Stimulated activated CD8-positive, alpha-beta memory T cell treated with anti-CD3 and anti-CD28 coated beads, Interleukin-7, amount 100 ng/mL, for 24 hours (primary cell): ENCODE measurements at places on chromosomes 16 and 17.

DNA sequence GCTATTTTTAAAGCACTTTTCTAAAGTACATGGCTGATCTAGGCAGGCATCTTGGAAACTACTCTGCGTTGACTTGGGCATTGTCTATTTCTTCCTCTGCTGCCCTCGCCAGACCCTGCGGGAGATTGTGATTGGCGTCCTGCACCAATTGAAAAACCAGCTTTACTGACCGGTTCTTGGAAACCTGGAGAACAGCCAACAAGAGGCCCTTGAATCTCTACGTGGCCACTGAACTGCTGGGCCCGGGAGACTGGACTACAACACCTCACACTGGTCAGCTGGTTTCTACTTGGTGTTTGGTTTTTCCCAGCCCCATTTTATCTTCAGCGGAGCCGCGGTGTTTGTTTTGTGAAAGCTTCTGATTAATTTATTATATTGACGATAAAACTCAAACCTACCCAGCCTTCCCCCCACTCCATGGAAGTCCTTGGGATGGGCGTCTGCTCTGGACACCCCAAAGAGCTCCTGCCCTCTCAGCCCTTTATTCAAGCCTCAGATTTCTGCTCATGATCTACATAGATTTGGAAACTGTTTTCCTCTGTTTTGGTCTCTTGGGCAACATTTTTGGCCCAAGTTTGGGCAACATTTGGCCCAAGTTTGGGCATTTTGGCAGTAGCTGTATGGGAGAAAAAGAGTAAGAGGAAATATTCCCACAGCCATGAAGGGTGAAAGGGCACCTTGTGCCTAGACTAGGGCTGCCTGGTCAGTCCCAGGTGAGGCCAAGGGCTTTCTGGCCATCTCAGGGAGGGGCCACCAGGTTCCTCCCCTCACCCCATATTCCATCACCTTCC is 4.7 kb downstream of the MLX start:
- DNase-seq: no peak

DNA sequence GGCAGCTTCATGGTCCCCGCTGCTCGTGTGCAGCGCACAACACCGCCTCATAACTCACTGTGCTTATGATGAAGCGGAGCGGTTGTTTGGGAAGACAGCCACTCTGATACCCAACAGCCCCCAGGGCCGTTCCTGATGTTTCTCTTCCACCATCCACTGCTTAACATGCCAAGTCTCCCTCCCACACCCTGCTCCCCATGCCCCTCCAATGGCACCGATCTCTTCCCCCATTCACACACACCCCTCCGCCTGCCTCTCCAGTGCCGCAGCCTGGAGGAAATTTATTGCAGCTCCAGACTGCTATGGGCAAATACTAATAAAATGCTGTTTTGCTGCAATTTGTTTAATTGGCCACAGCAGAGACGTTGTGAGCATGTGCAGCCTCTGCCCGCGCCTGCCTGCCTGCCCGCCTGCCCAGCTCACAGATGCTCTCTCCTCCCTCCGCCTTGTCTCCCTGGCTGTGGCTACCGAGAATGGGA is 80.3 kb upstream of the LHX1 start:
- no peak for DNase-seq

- DNase-seq: no peak
Measured at GRCh38 chr16:4775005-4775404, 8.0 kb upstream of the ZNF500 start.

DNA sequence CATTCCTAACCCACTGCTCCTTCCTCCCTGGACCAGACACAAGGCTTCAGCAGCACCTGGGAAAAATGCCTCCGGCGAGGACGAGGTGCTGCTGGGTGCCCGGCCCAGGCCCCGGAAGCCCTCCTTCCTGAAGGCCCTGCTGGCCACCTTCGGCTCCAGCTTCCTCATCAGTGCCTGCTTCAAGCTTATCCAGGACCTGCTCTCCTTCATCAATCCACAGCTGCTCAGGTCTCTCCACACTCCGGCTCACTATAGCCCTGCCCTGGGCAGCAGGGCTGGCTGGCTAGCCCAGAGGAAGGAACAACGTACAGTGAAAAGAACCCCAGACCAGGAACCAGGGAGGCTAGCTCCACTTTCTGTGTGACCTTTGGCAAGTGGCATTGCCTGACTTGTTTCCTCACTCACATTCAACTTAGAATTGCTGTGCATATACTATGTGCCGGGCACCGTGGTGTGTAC is 26.2 kb downstream of the ABCC3 start:
- no peak for DNase-seq

GRCh38 chr17:46262271-46262670 is 32.7 kb upstream of the LRRC37A start:
- DNase-seq: no peak

DNA sequence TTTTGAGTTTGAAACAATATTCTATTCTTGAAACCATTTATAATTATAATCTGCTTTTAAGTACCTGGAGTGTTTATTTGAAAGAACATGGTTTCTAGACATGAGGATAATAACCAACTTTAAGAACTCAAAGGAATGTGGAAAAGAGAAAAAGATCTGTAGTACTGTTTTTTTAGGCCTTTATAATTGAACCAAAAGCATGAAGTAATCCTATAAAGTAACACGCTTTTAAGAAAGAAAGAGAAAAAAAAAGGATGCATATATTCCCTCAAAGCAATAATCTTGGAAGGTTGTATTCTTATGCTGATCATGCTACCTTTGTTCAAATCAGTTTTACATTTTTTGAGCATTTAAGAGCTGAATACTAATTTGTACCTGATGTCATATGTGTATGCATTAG is 54.0 kb upstream of the RHBDL3 start:
- no peak for DNase-seq

- DNase-seq: no peak
Measured at GRCh38 chr17:59534583-59534982, 30.8 kb upstream of the DHX40 start.

GRCh38 chr17:43169561-43170139 is 1.4 kb upstream of the NBR1 start:
- DNase-seq: no peak

- no peak for DNase-seq
Measured at GRCh38 chr16:27199235-27199586, 4.1 kb upstream of the KDM8 start.

DNA sequence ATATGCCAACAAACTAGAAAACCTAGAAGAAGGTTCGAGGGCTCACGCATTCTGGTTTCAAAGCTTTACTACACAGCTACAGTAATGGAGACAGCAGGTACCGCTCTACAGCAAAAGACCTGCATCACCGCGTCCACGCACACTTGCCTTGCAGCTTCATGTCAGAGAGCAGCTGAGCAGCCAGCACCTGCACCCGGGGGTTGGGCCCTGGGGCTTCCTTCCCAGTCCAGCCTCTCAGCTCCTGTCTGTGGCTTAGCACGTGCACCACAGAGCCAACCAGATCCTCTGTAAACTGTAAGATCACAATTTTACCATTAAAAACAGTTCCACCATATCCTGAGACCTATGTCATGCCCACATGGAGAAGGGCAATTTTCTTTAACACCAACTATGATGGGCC is 15.3 kb downstream of the MEAK7 start:
- no peak for DNase-seq

GRCh38 chr17:83096401-83097224 is 17.2 kb downstream of the METRNL start:
- no peak for DNase-seq

- DNase-seq: no peak
Measured at GRCh38 chr16:56860226-56861020, 4.6 kb upstream of the SLC12A3 start.

DNA sequence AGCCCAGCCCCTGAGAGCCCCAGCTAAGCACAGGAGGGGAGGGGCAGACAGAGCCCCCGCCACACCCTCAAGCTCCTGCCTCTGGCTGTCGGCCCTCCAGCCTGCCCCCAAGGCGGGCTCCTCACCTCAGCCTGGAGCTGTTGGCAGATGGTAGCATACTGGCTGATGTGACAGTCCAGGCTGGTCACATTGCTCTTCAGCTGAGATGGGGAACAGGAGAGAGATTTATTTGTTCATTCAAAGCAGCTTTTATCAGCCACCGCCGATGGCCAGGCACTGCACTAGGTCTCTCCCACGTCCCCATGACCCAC is 14.8 kb downstream of the KIF18B start:
- DNase-seq: no peak

DNA sequence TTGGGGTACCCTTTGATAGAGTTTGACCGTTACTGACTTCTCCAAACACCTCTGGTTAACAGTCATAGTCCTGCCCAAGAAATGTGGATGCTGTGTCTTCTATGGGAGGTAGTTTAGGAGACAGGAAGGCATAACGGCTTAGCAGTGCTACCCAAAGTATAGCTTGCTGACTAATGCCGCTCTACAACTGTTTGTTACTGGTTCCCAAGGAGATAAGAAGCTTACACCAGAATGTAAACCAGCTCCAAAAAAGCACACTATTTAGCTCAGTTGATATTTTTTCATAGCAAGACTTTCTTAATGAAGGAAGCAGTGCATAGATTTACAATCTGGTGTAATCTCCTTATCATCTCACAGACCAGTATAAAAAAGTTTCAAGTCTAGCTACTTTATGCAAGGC is 95.7 kb downstream of the HS3ST3B1 start:
- no peak for DNase-seq

DNA sequence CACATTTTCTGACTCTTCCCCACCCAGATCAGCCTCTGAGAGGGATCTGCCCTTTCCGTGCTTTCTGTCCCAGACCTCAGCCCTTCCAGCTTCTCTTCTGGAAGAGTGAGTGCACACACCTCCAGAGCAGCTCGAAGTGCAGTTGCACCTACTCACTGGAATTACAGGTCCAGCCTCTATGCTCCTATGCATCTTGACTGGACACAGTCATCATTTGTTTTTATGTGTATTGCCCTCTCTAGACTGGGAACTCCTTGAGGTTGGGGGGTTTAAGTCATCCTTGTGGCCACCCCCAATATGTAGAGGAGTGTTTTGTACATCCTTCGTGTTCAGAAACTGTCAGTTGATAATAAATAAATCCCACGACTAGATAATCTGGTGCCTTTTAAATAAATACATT is 81.9 kb downstream of the CDK5R1 start:
- no peak for DNase-seq

GRCh38 chr16:2223942-2224486 is 623 bp downstream of the E4F1 start:
- DNase-seq: no peak

DNA sequence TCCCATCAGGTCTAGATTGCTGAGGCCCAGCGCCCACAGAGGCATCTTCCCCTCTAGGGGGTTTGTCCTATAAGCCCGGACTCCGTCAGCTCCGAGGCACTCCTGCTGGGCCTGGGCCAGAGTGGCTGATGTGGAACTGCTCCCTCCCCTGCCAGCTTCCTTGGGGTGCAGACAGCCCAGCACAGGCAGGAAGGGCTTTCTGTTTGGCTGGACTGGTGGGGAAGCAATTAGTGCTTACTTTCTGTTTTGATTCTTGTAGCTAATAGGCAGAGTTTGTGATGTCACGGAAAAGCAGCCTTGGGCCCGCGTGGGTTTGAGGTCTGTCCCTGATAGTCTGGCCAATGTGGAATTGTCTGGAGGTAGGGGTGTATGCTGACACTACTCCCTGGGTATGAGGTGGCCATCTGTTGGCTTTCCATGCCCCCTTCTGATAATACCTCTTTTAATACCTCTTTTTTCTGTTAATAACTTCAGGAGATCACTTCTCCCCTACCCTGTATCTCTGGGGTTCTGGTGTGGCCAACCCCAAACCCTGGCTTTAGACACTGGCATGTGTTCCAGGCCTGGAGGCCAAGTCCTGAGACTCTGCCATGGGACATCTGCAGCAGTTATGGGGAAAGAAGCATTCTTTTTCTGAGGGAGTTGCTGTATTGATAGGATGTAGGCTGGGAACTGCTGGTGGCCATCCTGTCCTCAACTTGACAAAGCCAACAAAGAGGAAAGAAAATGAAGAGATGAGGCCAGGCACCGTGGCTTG is 190.9 kb downstream of the RAB11FIP4 start:
- no peak for DNase-seq

DNA sequence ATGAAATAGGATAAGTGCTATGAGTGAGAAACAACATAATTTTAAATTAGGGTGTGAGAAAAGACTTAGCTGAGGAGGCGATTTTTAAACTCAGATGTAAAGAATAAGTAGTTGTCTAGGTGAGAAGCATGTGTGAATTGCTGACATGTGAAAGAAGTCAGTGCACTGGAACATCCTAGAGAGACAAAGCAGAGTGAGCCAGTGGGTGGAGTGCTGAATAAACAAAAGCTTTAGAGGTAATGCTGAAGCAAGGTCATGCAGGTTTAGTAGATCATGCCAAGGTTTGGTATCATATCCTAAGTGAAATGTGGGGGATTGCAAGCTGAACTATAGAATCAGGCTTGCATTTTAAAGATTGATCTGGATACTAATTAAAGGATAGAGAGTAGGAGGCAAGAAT is 89.4 kb downstream of the KIF2B start:
- DNase-seq: no peak

DNA sequence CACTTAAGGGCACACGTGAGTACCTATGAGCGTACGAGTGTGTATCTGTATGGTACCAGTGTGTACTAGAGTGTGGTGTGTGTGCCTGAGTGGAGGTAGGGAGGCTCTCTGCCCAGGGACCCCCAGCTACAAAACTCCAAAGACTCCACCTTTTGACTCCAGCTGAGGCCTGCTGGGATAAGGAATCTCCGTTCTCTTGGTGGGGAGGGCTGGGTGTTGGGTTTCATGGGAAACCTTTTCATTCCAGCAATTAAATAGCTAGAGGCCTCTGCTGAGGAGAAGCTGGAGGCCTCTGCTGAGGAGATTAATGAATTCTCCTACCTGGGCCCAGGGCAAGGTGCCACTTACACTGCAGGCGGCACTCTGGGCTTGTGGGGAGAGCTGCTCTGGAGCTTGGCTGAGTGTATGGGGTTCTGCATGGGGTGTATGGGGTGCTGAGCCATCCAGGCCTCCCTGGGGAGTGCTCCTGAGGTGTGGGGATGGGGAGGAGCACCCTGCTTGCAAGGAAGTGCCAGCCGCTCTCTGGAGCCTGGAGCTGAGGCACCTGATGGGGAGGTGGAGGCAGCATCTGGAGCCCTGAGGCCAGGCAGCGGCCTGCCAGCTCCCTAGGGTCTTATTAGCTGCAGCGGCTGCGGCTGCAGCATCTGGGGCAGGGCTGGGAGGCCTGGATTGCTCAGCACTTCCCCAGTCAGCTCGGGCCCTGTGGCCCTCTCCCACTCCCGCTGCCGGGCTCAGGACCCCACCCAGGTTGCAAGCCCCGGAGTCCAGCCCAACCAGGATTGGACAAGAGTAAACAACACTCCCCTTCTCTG is 4.6 kb downstream of the ANKRD13B start:
- DNase-seq: no peak

- DNase-seq: no peak
Measured at GRCh38 chr17:248337-249235, 67.1 kb upstream of the DOC2B start.

DNA sequence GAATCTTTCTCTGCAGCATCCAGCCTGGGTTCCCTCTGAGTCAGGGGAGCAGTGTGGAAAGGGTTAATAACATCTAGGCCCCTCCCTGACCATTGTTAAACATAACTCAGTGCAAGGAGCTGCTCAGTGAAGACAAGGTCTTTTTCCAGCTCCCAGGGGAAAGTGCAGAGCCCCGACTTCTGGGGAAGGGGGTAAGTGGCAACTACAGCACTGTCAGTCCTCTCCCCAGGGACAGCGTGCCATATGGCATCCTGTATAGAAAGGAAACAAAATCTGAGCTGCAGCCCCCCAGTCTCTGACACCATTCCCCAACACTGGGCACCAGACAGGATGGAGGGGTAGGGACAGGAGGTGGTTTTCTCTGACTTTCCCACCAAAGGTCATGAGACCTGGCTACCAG is 7.8 kb downstream of the MRPL27 start:
- no peak for DNase-seq
